ENCODE measurements at places on chromosomes 3 and 15.
A peak's percentile ranks its signal among the peaks of the same experiment; 100 is the strongest.

DNA sequence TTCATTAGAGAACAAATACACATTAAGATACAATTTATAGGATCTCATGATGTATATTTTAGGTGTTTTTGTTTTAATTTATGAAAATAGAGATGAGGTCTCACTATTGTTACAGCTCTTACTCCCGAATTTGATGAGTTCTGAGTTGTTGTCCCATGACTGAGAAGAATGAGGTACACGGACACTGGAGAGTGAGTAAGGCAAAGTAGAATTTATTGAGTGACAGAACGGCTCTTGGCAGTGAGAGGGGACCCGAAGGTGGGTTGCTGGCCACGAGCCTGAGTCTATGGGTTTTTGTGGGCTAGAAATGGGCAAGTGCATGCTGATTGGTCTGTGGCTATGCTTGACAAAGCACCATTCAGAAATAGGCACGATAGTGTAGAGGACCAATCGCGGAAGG, 3.1 kb upstream of the RNF168 start:
- no peak for DNase-seq

GRCh38 chr3:52004163-52004787, 8.6 kb upstream of the RPL29 start:
- DNase-seq, result no peak

DNA sequence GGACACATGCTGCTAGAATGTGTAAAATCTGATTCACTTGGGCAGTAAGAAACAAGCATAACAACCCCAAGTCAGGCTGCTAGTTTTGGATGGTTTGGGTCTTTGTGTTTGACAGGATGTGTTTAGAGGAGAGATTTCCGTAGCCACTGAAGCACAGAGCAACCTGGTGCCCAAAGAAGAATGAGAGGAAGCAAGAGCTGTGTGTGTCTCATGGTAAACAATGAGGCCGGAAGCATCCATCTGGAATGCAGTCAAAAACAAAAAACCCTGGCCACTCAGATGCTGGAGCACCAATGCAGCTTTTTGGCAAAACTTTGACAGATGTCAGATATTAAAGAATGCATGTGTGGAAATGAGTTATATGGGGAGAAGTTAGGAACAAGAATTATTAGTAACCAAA, 39.4 kb upstream of the SNRK start:
- DNase-seq, result no peak

GRCh38 chr15:99618941-99619411, 53.2 kb downstream of the MEF2A start:
- DNase-seq, result no peak

GRCh38 chr15:38847666-38848065, 283.1 kb upstream of the RASGRP1 start:
- no peak for DNase-seq

GRCh38 chr15:85558848-85559247, 178.4 kb downstream of the AKAP13 start:
- no peak for DNase-seq

GRCh38 chr3:29153811-29154210, 127.1 kb upstream of the RBMS3 start:
- no peak for DNase-seq

DNA sequence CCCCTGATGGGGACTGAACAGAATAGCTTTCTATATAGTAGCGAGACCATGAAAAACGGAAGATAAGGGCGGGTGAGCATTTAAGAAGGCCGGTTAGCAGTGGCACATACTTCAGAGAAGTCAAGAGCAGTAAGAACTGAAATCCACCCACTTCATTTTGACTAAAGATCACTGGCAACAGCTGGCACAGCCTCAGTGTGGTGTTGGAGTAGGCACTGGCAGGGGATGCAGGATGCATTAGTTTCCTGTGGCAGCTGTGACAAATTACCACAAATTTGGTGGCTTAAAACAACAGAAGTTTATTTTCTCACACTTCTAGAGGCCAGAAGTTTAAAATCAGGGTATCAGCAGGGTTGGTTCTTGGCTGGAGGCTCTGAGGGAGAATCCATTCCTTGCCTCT, 176.5 kb downstream of the ADAMTSL3 start:
- DNase-seq, result no peak

GRCh38 chr15:49075881-49076280, 29.6 kb upstream of the SECISBP2L start:
- DNase-seq, result no peak

DNA sequence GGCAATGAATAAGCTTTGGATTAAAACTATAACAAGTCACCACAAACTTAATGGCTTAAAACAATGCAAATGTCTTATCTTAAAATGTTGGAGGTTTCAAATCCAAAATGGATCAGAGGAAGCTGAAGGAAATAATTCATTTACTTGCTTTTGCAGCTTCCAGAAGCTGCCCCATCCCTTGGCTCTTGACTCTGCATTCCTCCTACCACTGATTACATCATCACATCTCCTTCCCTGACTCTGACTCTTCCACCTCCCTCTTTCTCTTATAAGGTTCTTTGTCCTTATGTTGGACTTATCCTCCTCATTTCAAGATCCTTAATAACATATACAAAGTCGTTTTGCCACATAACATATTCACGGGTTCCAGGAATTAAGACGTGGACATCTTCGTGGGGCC, 982.8 kb upstream of the ROBO1 start:
- no peak for DNase-seq

DNA sequence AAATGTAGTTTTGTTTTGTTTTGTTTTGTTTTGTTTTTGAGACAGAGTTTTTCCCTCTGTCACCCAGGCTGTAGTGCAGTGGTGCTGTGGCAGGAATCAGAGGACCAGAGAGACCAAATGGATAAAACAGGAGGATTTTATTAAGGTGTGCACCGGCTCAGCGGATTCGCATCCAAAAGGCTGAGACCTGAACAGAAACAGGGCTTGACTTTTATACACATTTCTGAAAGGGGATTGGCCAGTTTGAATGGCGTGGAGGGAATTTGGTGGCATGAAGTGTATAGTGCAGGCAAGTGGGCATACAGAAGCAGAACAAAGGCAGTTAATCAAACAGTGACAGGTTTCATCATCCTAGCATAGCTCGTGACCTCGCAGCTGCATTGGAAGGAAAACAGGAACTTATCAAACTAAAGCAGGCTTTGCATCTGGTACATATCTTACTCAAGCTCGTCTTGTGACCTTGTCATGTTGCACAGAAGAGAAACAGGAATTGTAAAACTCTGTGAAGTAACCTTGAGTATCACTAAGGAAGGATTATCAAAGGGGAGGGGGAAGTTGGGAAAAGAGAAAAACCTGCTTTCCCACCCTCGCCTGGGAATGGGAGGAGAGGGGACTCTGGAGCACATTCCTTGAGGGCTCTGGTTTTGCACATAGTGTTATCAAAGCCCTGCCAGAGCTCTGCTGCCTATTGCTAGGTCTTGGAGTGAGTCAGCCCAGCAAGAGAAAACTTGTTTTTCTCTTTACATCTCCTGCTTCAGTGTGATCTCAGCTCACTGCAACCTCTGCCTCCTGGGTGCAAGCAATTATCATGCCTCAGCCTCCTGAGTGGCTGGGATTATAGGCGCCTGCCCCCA, 38.5 kb downstream of the C3orf62 start:
- peak; percentile 88 for DNase-seq

DNA sequence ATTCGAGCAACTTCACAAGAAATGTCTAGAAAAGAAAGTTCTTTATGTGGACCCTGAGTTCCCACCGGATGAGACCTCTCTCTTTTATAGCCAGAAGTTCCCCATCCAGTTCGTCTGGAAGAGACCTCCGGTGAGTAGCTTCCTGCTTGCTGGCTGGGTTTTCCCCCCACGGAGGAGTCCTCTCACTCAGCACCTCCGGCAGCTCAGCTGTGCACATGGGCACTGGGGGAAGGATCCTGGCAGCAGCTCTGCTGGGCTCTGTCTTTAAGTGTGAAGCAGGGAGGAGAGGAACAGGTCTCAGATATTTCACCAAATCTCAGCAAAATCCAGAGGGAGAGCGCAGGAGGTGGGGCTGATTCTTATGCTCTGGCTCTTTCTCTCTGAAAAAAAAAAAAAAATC, 684 bp downstream of the CAPN3 start:
- no peak for DNase-seq

- no peak for DNase-seq
These were observed 2.5 kb upstream of the PLCB2 start for GRCh38 chr15:40310001-40310959.

- no peak for DNase-seq
These were observed 51.0 kb upstream of the LMCD1 start for GRCh38 chr3:8450618-8451017.

- DNase-seq, result no peak
These were observed 26.1 kb upstream of the SSR3 start for GRCh38 chr3:156581033-156581432.

GRCh38 chr3:127629467-127630403, 750 bp downstream of the PODXL2 start:
- no peak for DNase-seq

DNA sequence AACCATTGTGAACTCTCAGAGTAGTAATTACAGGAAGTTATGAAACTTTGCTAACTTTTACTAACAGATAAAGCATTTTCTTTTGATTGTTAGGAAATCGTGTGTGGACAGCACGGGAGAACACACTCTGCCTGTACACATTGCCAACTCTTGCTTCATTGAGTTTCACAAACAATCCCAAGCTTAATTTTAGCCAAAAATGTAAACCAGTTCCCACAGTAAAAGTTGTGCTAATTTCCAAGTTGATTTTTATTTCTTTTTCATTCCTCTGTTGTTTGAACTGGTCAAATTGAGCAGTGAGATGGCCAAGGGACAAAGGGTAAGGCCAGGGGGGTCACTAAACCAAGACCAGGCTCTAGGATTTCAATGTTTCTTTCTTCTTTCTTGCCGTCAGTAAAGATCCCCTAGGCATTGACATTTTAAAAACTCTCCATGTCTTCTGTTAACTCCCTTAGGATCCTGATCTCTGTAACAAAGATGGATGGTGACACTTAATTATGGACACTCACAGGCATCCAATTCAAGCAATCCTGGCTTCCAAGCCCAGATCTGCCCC, 414.9 kb downstream of the RBMS3 start:
- DNase-seq, result no peak

GRCh38 chr3:172157564-172158258, 118.3 kb downstream of the FNDC3B start:
- no peak for DNase-seq

DNA sequence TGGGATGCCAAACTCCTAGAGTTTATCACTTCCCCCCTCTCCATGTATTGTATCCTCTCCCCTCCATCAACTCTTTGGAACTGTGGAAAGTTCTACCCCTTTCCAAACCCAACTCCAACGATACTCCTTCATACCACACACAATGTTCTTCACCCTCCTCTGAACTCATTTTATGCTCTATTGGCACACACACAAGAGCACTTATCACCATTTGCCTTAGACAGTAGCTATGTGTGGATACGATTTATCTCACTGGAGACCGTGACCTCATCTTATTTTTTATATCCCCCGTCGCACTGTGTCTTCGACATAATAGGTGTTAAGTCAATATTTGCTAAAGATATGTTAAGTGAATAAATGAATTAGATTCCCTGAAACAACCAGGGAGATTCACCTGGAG, 316.5 kb upstream of the PROK2 start:
- no peak for DNase-seq

DNA sequence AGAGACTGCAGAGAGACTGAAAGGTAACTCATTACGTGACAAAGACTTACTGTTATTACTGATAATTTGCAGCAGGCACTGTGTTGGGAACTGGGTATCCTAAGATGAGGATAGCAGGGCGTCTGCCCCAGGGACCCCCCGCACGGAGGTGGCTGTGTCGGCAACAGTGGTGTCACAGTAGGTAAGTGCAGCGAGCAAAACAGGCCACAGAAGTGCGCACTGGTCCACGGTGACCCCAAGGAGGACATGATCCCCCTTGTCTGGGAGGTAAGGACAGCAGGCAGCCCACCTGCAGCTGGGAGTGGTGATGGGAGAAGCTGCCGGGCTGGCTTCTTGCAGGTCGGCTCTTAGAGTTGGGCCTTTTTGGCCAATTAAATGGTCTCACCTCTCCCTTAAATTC, 82.9 kb downstream of the FAM43A start:
- DNase-seq, result no peak

DNA sequence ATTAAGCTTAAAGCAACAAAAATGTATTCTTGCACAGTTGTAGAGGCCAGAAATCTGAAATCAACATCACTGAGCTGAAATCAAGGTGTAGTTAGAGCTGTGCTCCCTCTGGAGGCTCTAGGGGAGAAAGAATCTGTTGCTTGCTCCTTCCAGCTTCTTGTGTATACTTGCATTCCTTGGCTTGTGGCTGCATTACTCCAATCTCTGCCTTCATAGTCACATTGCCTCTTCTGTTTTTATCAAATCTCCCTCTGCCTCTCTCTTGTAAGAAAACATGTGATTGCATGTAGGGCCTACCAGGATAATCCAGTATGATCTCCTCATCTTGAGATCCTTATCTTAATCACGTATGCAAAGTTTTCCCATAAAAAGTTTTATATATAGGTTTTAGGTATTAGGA, 487.9 kb upstream of the SGO1 start:
- no peak for DNase-seq

DNA sequence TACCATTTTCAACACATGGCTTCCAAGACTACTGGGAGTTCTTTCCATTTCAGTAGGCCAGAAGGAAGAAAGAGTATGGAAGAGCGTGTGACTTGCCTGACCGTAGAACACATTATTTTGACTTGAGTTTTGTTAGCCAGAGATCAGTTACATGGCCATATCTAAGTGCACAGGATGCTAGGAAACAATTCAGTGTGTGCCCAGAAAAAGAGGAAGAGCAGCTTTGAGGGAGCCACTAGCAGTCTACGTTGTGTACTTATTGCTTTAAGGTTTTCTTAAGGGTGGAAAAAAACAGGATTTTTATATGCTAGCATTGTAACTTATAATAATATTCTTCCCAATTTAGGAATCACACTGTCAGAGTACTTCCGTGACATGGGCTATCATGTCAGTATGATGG, 44.1 kb upstream of the GRAMD1C start:
- DNase-seq, result no peak

DNA sequence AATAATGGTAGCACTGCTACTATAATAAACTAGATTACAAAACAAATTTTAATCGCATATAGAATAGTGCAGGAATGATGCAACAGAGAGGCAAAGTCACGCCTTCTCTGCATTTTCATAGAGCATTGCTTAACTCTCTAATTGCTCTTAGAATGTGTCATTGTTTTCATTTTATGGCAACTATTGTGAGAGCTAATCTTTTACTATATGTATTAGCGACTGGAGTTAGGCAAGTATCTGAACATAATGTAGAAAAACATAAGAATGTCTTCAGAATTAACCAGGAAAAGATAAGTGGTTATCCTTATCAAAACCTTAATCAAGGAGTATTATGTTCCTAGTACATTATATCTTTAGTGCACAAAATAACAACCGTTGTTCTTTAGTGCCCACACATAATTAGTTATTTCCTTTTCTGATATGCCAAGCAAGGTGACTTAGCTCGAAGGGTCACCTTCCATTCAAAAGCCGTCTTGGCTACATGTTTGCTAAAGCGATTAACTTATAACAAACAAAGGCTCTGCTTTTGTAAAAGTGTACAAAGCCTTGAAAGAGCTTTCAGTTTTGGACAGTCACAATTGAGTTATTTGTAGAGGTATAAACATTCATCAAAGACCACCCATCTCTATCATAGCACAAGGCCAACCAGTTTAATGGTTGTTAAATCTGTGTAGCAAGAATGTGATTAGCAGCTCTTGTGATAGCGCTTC, 1328.9 kb downstream of the ROBO2 start:
- DNase-seq, result no peak

GRCh38 chr15:80395616-80396015, 8.6 kb upstream of the ARNT2 start:
- no peak for DNase-seq

GRCh38 chr15:78365917-78366316, 25.8 kb downstream of the CRABP1 start:
- DNase-seq, result no peak

- no peak for DNase-seq
These were observed 326.2 kb downstream of the RYR3 start for GRCh38 chr15:33636958-33637357.

Measured in hematopoietic multipotent progenitor cell treated with erythropoietin and hydrocortisone succinate and interleukin-3 and kit ligand, for 15 days (in vitro differentiated cells).